NCI-H187 treated with DMSO at 0.1 percent for 48 hours (cell line): ENCODE measurements at places on chromosomes 13 and 19.
A peak's percentile ranks its signal among the peaks of the same experiment; 100 is the strongest.

DNA sequence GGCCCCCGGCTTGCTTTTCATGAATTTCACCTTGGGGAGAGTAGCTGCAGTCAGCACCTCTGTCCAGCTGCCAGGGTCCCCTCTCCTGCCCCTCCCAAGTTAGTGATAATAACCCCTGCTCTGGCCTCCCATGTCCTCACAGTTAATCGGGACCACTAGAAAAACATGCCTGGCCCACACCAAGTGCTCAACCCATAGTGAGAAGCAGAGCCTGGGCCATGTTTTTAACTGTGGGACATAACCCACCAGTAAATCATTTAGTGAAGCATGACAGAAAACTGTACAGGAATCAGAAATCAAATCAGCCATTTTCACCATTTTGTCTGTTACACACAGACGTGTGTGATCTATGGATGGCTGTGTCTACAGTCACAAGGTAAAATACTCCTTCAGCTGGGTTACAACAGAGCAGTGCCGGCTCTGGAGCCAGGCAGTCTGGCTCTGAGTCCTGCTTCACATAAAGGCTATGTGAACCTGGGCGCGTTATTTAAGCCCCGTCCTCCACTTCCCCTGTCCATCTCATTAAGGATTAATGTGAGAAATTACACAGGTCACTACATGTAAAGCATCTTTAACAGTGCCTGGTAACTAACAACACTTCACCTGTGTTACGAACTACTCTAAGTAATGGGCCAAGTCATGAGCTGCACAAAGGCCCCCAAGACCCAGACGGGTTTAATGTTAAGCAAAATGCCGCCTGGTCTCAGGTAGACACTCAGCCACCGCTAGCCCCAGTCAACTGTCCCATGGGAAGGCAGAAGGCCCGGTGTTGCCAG, 7.6 kb upstream of the ECH1 start:
- DNase-seq, result no peak

DNA sequence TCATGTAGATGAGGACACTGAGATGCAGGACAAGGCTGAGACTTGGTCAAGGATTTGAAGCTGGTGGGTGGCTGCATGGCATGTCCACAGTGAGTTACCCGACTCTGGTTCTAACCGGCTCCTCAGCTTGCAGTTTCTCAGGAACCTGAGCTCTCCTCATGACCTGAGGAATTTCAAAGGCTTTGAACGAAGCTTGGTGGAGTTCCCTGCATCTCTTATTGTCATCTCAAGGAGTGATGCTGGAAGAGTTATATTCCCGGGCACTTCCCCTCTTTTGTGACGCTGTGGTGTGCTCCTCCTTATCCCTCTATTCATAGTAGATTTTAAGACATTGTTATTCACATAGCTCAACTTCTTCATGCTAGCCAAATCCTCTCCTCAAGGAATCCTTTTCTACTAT, 500.1 kb upstream of the HTR2A start:
- no peak for DNase-seq

DNA sequence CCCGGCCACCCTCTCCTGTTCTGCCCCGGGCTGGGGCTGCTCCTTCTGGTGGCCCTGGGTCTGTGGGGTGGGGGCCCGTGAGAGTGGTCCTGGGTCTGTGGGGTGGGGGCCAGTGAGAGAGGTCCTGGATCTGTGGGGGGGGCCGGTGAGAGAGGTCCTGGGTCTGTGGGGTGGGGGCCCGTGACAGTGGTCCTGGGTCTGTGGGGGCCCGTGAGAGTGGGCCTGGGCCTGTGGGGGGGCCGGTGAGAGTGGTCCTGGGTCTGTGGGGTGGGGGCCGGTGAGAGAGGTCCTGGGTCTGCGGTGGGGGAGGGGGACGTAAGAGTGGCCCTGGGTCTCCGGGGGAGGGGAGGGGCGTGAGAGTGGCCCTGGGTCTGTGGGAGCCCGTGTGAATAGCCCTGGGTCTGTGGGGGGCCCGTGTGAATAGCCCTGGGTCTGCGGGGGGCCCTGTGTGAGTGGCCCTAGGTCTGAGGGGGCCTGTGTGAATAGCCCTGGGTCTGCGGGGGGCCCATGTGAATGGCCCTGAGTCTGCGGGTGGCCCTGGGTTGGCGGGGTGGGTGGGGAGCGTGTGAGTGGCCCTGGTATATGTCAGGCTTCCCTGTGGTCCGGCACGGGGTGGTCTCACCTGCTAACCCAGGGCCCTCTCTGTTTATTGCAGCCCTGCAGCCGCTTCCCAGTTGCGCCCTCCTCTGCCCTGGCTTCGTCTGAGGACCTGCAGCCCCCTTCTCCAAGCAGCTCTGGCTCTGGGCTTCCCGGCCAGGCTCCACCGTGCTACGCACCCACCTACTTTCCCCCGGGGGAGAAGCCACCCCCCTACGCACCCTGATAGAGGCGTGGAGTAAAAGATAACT, 52.3 kb downstream of the TMEM255B start:
- DNase-seq, result no peak

DNA sequence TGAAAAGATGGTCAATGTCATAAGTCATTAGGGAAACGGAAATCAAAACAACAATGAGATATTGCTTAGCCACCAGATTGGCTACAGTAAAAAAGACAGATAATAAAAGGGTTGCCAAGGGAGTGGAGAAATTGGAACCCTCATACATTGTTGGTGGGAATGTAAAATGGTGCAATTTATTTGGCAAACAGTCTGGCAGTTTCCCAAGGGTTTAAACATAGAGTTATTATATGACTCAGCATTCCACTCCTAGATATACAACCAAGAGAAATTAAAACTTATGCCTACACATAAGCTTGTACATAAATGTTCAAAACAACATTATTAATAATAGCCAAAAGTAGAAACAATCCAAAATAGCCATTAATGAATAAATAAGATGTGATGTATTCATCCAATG, 9.9 kb upstream of the ZNF227 start:
- no peak for DNase-seq

DNA sequence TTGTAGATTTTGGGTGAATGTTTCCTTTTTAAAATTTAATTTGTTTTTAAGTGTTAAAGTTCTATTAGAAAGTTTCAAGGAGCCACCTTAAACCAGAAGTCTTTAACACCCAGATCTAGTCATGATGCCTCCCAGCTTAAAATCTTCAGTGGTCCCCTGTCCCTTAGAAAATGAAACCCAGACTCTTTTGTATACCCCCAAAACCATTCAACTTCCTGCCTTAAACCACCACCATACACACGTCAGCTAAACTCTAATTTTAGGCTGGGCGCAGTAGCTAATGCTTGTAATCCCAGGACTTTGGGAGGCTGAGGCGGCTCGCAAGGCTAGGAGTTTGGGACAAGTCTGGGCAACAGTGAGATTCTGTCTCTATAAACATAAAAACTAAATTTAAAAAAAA, 37.9 kb downstream of the N4BP2L1 start:
- no peak for DNase-seq

DNA sequence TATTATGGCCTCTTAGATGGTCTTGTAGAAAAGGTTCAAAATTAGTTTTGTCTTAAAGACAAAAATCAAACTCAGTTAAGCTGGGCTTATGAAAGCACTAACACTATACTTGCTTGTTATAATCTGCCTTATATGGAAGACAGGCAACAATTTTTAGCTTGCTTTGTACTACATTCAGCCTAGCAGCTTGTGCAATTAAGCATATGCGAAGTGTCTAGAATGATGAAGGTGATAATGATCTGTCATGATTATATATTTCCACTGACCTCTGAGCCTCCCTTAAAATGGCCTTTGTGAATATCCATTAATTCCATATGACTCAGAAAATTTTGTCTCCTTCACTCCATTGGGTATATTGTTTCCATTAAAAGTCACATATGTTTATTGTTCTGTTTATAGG, 834.9 kb downstream of the OLFM4 start:
- no peak for DNase-seq

DNA sequence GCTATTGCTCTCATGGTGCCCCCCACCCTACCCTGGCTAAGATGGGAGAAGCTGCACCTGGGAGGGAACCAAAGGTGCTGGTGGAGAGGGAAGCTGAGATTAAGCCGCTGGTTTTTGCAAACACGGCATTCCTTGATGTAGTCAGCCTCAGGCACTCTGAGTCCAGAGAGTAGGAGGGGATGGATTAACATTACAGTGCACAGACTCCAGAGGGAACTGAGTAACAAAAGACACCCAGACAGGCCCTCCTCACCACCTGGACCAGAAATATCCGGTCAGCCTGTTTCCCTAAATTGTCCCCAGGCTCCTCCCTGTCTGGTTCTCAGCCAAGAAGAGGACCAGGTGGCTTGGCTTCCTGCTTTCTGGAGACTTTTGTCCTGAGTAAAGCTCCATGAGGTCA, 28.9 kb upstream of the PABPC3 start:
- no peak for DNase-seq

- no peak for DNase-seq
These were observed 14.1 kb downstream of the RDH8 start for GRCh38 chr19:10027158-10027997.

DNA sequence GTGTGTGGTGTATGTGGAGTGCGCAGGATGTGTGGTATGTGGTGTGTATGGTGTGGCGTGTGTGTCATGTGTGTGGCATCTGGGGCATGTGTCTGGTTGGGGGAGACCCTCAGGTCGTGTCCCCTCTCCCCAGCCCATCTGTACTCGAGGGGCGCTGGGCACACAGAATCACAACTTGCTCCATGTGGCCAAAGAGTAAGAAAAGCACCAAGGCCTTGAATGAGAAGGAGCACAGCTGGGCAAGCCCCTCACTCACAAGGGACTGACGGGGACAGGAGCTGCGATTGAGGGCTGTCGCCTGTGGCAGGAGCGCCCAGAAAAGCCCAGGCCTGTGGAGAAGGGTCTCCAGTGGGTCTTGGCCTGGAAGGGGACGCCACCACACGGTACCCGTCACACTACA, 62.8 kb downstream of the PEPD start:
- DNase-seq, result no peak

DNA sequence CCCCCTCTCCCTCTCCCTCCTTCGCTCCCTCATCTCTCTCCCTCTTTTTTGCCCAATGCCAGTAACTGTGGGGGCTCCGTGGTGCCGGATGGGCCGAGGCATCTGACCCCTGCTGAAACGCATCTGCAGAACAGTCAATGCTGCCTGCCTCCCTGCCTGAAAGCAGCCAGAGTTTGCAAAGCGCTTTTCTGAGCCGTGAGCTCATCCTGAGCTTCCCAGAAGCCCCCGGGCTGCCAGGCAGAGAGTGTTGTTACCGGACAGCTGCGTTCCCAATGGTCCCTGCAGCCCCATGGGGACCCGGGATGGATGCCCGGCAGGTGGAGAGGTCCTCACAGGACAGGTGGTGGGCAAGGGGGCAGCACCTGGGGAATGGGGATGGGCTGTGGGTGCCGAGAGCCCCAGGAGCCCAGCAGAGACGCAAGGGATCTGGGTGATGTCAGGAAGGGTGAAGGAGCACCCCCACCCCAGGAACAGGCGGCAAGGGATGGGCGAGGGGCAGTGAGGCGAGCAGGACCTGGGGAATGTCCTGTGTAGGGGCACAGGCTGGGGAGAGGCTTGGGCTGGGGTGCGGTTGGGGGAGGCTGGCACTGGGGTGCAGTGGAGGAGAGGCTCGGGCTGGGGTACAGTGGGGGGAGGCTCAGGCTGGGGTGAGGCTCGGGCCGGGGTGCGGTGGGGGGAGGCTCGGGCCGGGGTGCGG, 33.0 kb downstream of the GPX4 start:
- DNase-seq, result no peak

GRCh38 chr19:53813996-53814395, 10.1 kb downstream of the NLRP12 start:
- no peak for DNase-seq

- DNase-seq, result no peak
These were observed 49.4 kb downstream of the KLF2 start for GRCh38 chr19:16373989-16374388.

DNA sequence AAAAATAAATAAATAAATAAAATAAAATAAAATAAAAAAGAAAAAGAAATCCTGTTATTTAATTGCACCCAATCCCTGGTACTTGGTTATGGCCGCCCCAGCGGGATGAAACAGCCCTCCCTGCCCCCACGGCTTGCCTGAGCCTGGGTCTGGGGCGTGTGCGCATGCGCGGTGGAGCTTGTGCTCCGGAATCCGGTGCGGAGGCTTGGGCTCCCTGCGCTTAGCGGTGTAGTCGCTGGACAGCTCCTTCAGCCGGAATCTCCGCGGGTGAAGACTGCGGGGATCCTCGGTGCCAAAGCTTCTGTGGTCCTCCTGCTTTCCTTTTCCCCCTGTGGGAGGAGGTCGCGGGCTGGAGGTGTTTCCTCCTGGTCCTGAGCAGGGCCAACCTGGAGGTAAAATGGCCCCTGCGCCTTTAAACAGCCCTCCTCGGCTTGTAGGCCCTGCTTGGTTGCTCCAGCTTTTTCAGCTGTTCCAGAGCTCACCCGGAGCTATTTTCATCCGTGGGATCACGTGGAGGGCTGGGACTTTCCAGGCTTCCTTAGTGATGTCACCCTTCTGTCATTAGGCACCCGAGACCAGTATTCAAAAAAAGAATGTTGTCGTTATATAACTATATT, at the start of gene PLA2G4C:
Gene PLA2G4C (minus strand): TSS at position 468 of the 617 bp plus-strand sequence. CDS start 4,288 bp downstream, outside the sequence.
- peak; percentile 37 for DNase-seq

DNA sequence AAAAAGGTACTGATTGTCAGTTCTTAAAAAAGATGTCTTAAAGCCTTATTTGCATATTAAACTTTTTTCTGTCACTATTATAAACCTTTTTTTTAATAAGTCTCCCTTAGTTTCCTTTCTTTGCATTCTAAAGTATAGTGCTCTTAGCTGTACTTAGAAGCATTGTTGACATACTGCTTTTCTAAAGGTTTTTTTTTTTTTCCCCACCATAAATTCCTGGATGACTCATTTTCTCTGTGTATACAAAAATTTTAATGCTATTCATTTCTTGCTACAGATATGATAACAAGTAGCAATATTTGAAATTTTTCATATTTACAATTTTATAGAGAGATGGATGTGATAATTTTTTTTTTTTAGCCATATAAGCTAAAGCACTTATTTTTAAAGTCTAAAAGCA, 43.5 kb downstream of the METTL21C start:
- DNase-seq, result no peak

GRCh38 chr19:7250951-7251350, 43.3 kb downstream of the INSR start:
- no peak for DNase-seq

DNA sequence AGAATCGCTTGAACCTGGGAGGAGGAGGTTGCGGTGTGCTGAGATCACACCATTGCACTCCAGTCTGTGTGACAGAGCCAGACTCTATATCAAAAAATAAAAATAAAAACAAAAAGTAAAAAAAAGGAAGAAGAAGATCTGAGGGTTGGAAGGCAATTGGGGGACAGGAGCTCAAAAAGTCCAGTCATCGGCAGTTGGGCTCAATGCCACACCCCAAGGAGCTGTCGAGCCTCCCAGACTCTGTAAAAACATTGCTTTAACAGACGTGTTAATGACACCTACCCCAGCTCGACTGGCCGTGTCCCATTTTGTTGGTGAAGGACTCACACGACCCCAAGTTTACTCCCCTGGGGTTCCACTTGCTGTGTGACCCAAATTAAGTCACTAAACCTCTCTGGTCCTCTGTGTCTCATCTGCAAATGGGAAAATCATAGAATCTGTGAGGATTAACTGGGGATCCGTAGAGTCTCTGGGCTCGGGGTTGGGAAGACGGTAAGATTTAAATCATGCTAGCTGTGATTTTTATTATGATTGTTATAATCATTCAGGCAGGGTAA, 7.0 kb downstream of the GNA15 start:
- DNase-seq, result no peak
